ENCODE measurements at places on chromosomes 7 and 10. TPM values are rescaled to one million over a fixed set of nuclear protein-coding genes. Genes with fewer than 3 reads are reported as not detected.

- no peak for DNase-seq
Observed at GRCh38 chr7:158327012-158327411, 260.6 kb downstream of the PTPRN2 start.

LRRC4 gene
- not detected for total RNA-seq

DNA sequence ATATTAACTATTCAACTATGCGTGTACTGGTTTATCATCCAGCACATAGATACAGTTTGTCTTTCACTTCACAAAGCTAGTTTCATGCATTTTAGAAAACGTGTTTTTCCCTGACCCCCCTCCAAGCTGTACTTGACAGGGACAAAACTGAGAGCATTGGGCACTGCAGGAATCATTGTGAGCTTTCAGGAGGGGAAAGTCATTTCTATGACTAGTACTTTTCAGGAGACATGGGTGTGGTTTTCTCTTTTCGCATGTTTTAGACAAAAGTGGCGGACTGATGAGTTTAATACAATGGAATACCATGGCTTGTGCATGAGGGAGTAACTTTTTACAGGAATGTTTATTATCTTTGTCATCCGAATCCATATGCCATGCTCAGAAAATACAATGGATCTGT, 42.7 kb downstream of the NRG3 start:
- DNase-seq: no peak

DNA sequence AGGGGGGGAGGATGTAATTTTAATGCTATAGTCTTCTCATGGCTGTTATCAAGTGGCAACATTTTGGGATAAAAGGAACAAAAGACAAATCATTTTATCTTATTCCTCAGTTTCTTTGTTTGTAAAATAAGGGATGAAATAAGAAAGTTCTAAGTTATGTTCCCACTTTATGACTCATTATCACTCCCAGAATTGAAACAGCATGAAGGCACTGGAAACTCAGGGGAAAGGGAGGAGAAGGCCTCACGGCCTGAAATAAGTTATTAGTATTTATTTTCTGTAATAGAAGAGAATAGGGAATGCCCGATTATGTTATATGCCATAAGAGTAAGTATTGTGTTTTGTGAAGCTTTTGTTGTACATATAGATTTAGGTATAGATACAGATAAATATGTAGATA, 85.0 kb upstream of the NAMPT start:
- no peak for DNase-seq

MET gene
- total RNA-seq: 123 TPM

PRSS37 gene
- not detected for total RNA-seq

ST8SIA6 gene
- total RNA-seq: not detected

DNA sequence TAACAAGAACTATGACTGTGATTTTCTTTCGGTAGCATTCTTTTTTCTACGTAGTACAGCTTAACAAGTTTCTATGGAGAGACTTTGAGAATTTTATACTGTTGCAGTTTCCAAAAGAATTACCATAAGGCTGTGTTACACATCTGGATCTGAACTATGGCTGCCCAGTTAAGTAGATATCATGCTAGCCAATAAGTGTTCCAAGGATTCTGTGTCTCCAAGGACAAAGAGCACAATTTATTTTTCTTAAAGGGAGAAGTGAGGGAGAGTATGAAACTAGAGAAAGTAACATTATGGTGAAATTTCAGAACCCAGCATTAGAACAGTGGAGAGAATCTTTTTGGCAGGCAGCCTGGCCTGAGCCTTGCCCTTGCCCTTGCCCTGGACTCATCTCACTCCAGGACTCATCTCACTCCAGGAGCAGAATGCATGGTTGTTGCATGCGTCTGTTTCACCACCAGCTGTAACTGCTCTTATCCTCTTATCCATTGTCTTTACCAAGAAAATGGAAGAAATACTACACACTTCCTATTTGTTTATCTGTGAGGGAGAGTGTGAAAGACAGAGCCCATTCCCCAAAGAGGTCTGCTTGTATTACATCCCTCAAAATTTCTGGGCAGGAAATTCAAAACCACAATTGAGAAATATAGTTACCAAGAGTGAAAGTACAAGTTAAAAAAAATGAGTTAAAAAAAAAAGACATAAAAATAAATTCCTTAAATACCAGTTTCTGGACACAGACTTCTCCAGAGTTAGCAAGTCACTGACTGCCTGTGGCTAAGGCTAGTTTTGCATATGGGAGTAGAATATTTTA, 1067.5 kb downstream of the NRG3 start:
- no peak for DNase-seq

PRKG1 gene
- not detected for total RNA-seq

Measured in HT-29 (cell line).